ENCODE measurements at places on chromosomes 11 and 22.

GRCh38 chr11:101014600-101015285 lies 114.9 kb downstream of the PGR start:
- no peak for DNase-seq

GRCh38 chr11:83409476-83409875 lies 123.3 kb upstream of the CCDC90B start:
- no peak for DNase-seq

- DNase-seq, result no peak
These were observed 4.8 kb upstream of the ALX4 start for GRCh38 chr11:44314733-44315132.

DNA sequence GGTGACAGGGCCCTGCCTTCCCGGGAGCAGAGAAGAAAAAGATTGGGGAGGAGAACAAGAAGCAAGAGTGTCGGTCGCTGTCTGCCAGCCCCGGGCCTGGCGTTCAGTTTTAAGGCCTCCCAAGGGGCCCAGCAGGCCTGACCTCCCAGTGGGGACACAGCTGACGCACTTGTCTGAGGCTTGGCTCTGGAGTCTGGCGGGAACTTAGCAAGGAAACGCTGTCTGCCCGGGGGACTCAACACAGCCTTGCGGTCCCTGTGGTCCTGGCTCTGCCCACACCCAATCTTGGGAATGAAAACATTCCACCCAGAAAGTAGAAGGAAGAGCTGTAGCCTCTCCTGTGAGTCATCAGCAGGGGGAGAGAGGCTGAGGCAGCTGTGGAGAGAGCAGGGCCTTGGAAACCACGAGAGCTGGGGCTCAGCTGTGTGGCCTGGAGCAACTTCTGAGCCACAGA lies 54.4 kb downstream of the TRAF6 start:
- peak; percentile 62 for DNase-seq

Data from neural progenitor cell (in vitro differentiated cells).